ENCODE measurements at places on chromosomes 2 and 18. TPM values are rescaled to one million over a fixed set of nuclear protein-coding genes. Genes with fewer than 3 reads are reported as not detected.
A peak's percentile ranks its signal among the peaks of the same experiment; 100 is the strongest.

DNA sequence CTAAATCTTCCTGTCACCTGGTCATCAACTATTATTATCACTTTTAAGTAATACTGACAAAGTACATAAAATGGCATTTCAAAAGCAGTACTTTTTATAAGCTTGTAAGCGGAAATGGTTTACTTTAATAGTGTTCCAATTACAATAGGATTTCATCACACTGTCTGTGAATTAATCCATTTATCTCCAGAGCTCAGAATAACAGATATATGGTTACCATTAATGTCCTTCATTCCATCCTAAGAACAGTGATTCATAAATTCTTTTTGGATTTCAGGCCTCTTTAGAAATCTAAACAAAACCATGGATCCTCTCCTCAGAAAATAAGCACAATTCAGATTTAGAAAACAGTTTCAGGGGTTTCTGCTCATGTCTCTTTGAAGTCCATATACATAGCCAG is 68.4 kb downstream of the PID1 start:
- H3K36me3 ChIP-seq: no peaks in the 10 kb centered on the region
- no peaks in the 10 kb centered on the region for H3K27me3 ChIP-seq
- H3K4me3 ChIP-seq: no peak overlapping the region
- no peak overlapping the region for H3K27ac ChIP-seq

The UGT1A8 gene
- not detected for total RNA-seq

- peaks cover 6% of the 10 kb centered on the region for H3K4me1 ChIP-seq
- H3K27me3 ChIP-seq: no peaks in the 10 kb centered on the region
- H3K4me3 ChIP-seq: no peak overlapping the region
- no peak overlapping the region for H3K27ac ChIP-seq
- no peaks in the 10 kb centered on the region for H3K36me3 ChIP-seq
- no peak for DNase-seq
Observed at GRCh38 chr2:177334940-177335543, 57.5 kb upstream of the AGPS start.

The RMND5A gene
- total RNA-seq: 27.7 TPM

The LRP1B gene
- 0.28 TPM for total RNA-seq

- H3K27me3 ChIP-seq: no peaks in the 10 kb centered on the region
- H3K4me1 ChIP-seq: no peaks in the 10 kb centered on the region
- no peak overlapping the region for H3K4me3 ChIP-seq
- no peaks in the 10 kb centered on the region for H3K36me3 ChIP-seq
- DNase-seq: no peak
Observed at GRCh38 chr2:78145395-78145996, 623.3 kb upstream of the LRRTM4 start.

The RUFY4 gene
- total RNA-seq: 0.68 TPM

GRCh38 chr18:62485684-62486083 is 37.1 kb upstream of the ZCCHC2 start:
- no peaks in the 10 kb centered on the region for H3K36me3 ChIP-seq
- no peak overlapping the region for H3K27ac ChIP-seq
- H3K4me3 ChIP-seq: no peak overlapping the region
- DNase-seq: no peak

DNA sequence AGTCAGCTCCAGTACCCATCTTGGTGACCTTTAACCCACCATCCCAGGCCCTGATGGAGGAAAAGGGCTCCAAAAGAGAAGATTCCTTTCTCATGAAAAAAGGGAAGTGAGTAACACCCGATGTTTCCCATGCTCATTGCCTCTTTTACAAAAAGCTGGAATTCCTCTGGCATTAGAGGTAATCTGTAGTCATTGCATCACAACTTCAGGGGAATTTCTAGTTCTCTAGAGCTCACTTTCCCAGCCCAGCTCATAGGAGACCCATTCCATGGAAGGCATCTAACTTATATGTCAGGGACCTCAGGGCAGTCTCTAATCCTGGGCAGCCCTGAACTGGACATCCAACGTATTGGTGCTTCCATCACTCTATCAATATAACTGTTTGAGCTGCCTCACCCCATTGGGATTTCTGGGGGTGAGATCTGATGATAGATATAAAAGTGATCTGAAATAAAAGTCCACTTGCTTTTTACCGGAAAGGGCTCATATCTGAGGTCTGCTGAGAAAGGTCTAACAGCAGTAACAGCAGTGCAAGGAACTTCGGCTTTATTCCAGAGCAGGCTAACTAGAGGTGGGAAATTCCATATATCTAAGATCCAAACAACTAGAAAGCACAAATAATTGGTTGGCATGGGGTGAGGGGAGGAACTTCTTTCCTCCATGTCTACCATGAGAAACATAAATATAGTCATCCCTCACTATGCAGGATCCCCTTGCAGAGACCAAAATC is 106.1 kb downstream of the ETAA1 start:
- no peak for DNase-seq
- H3K4me1 ChIP-seq: no peaks in the 10 kb centered on the region
- H3K27me3 ChIP-seq: no peaks in the 10 kb centered on the region
- H3K4me3 ChIP-seq: no peak overlapping the region

The GPR17 gene
- total RNA-seq: not detected

- H3K27ac ChIP-seq: no peak overlapping the region
- no peaks in the 10 kb centered on the region for H3K27me3 ChIP-seq
- H3K4me3 ChIP-seq: no peak overlapping the region
Observed at GRCh38 chr18:23673725-23674124, 11.0 kb upstream of the ANKRD29 start.

DNA sequence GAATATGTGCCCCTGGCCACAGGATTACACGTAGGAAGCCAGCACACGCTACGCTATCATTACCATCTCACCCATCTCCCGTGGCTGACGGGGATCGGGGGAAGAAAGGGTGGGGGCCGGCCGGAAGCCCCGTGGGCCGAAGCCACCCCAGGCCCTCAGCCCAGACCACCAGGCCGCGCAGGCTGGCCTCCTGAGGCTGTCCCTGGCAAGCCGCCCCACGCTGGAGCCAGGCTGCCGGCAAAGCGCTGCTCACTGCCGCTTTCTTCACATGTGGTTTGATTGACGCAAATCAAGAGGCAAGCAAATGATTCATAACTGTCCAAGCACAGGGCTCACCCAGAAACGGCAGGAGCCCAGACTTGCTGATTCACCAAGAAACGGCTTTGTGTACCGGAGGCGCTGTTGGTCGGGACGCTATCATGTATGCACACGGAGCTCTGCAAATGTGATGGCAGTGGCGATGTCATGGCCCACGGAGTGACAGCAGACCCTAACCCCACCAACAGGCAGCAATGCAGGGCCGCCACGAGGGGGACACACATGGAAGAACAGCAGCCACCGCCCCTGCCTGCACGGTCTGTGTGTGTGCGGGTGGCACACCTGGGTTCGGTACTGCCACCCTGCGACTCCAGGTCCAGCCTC is 125.7 kb downstream of the HDAC4 start:
- peaks cover 48% of the 10 kb centered on the region for H3K4me1 ChIP-seq
- no peaks in the 10 kb centered on the region for H3K27me3 ChIP-seq
- peak overlapping the region; percentile 61 for H3K4me3 ChIP-seq
- peak; percentile 64 for DNase-seq

DNA sequence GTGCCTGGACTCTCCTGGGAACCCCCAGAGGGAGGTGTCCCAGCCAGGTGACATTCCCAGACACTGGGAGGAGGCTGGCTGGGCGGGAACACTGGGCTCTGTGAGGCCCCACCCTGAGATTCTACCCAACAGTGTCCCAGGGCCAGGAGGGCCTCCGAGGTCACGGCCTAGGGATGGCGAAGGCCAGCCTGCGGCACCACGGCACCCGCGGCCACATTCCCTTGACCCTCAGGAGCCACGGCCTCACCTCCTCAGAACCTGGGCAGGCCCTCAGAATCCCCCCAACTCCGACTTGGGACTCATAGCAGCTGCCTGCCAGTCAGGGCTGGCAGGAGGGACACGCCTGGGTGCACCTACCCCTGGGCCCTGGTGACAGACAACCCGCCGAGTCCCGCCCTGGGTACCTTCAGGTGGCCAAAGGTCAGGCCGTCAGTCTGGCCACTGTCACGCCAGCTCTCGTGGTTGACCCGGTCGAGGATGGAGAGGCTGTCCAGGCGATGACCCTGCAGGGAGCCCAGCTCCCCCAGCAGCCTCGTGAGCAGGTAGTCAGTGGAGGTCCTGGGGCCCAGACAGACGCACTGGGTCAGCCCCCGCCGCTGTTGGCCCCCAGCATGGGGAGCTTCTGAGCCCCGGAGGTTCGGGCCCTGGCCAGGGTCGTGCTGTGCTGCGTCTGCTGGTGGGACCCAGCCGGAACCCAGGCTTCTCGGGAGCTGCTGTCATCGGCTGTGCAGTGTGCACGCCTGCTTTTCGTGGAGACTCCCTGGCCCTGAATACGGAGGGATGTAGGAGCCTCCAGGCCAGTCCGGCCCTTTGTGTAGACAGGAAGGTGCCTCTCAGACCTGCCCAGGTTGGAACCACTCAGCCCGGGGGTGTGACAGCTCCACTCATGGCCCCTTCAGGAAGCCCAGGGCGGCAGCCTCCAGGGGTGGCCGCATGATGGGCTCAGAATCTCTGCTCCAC is 6.1 kb downstream of the MAB21L4 start:
- no peaks in the 10 kb centered on the region for H3K36me3 ChIP-seq
- no peak overlapping the region for H3K27ac ChIP-seq
- no peak overlapping the region for H3K4me3 ChIP-seq
- H3K27me3 ChIP-seq: no peaks in the 10 kb centered on the region
- H3K4me1 ChIP-seq: no peaks in the 10 kb centered on the region
- DNase-seq: no peak

The TUBA3E gene
- not detected for total RNA-seq

The SATB2 gene
- total RNA-seq: 4.5 TPM

GRCh38 chr2:169069341-169069740 is at the start of gene DHRS9:
DHRS9 (plus strand) TSS chr2:169069563; CDS start chr2:169081582, 12,019 bp downstream.
- H3K27ac ChIP-seq: no peak within 1 kb of the TSS
- no peak within 1 kb of the TSS for H3K4me3 ChIP-seq
- H3K27me3 ChIP-seq: no peaks in the 10 kb centered on the region
- no peaks in the 10 kb centered on the region for H3K36me3 ChIP-seq
- DNase-seq: no peak

- DNase-seq: no peak
- H3K27ac ChIP-seq: no peak overlapping the region
- no peaks in the 10 kb centered on the region for H3K27me3 ChIP-seq
- no peaks in the 10 kb centered on the region for H3K4me1 ChIP-seq
- no peaks in the 10 kb centered on the region for H3K36me3 ChIP-seq
- H3K4me3 ChIP-seq: no peak overlapping the region
Observed at GRCh38 chr2:108139521-108139920, 100.2 kb upstream of the SULT1C3 start.

DNA sequence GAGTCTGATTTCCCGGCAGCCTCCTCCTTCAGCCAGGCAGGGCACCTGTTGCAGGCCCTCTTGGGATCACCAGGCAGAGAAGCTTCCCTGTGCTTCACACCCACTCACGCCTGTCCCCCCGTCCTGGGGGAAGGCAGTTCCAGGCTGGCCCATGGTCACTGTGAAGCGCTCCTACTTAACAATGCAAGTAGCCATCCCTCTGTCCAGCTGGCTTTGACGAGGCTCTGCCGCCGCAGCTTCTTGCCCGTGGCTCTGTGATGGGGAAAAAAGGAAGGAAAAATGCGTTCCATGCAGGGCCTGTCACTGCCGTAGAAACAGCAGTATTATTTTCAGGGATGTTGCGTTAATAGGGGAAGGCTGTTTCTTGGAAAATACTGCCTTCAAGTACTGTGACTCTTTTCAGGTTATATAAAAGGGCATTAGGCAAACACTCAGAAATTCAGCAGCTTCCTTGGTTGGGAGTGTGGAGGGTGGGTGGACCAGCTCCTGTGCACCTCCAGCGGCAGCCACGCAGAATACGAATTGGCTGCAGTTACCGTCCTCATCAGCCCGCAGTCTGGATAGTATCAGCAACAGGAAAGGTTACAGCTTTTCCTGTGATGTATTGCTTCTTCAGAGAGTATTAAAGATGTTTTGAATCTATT is 232.3 kb downstream of the KLHL29 start:
- no peaks in the 10 kb centered on the region for H3K27me3 ChIP-seq
- DNase-seq: no peak
- H3K4me3 ChIP-seq: no peak overlapping the region
- H3K36me3 ChIP-seq: no peaks in the 10 kb centered on the region
- H3K27ac ChIP-seq: peak overlapping the region; percentile 63

The PTPRN gene
- not detected for total RNA-seq

The TOGARAM2 gene
- 2.4 TPM for total RNA-seq

GRCh38 chr18:48228841-48229240 is 180.3 kb downstream of the ZBTB7C start:
- H3K36me3 ChIP-seq: no peaks in the 10 kb centered on the region
- DNase-seq: no peak
- no peak overlapping the region for H3K27ac ChIP-seq
- H3K4me3 ChIP-seq: no peak overlapping the region
- H3K4me1 ChIP-seq: peaks cover 20% of the 10 kb centered on the region
- H3K27me3 ChIP-seq: no peaks in the 10 kb centered on the region

GRCh38 chr2:85564144-85564563 is 2.9 kb upstream of the GGCX start:
- no peak for DNase-seq
- no peaks in the 10 kb centered on the region for H3K36me3 ChIP-seq
- H3K4me3 ChIP-seq: no peak overlapping the region
- peaks cover 9% of the 10 kb centered on the region for H3K4me1 ChIP-seq
